ENCODE measurements at places on chromosomes 3 and 15.
A peak's percentile ranks its signal among the peaks of the same experiment; 100 is the strongest.

DNA sequence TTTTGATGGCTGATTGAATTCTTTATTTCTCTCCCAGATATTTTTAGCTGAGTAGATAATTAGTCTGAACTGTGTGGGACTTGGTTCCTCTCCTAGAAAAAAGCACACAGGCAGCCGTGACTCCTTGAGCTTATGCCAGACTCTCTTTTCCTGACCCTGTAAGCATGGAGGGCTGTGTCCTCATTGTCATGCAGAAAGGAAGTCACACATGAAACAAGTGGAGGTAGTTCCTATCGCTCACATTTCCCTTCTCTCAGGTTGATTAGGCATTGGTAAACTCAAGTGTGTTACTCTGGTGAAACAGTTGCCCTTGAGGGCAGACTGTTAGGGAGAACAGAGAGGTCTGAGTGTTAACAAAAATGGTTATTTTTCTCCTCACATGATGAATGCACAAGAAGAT is 6.3 kb upstream of the RTP4 start:
- no peak for DNase-seq

GRCh38 chr3:78645628-78646310 is 1122.0 kb downstream of the ROBO1 start:
- peak; percentile 71 for DNase-seq

GRCh38 chr3:55688154-55688553 is 201.0 kb upstream of the WNT5A start:
- DNase-seq: no peak

- DNase-seq: no peak
Measured at GRCh38 chr15:47796830-47797229, 79.5 kb downstream of the SEMA6D start.

GRCh38 chr3:189664311-189664710 is 33.1 kb downstream of the TP63 start:
- peak; percentile 91 for DNase-seq

DNA sequence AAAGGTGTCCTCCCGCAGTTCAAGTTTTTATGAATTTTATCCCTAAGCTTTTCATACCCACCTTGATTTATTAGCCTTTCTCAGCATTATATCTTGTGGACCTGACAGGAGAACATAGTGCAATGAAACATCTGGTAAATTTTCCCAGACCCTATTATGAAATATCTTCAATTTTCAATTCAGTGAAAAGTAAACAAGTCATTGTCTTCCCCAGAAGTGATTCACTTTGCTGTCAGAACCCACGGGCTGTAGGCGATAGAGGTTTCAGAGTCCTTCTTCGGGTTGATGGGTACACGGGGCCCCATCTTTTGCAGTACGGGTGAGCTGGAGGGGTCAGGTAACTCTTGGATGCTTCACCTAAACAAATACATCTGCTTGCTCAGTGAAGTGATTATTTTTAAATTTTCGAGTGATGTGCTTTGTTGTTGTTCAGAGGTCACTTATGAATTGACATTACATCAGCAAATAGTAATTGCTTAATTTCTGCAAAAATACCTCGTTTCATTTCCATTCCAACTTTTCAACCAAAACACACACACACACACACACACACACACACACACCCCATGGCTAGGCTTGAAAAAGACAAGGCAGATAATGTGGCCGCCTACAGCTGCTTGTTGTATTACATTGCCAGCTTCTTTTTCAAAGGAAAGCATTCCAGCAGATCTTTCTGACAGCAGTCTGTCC is 102.9 kb downstream of the SEMA6D start:
- peak; percentile 51 for DNase-seq

DNA sequence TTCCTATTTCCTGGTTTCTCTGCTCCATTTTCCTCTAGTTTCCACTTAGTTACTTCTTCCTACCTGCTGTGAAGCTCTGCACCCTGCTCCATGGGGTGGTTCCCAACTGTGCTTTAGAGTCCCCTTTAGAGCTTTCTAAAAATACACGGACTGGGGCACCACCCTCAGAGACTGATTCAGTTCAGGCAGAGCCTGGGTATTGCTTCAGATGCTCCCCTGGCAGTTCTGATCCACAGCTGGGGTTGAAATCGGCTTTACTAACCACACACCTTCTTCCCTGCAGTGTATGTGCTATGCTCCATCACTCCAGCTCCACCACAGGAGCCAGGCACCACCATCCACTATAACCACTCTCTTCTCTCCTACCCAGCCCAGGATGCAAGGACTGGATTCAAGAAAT is 12.6 kb downstream of the ANP32A start:
- DNase-seq: no peak

DNA sequence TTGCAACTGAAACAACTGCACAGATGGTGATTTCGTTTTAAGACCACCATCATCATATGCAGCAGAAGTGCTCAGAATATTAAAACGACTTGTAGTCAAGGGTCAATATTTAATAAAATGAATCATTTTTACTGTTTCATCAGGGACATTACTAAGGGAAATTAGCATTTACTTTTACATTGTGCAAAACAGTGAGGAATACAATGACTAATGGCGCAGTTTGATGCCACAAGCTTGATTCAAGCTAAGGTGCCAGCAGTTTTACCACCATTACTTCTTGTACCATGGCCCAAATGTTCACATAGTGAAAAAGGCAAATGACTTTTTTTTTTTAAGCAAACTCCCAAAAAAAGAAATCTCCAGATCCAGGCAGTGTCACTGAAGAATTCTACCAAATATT is 277.4 kb upstream of the CHRNA7 start:
- no peak for DNase-seq

GRCh38 chr3:197229836-197230235 is 68.6 kb downstream of the DLG1 start:
- DNase-seq: no peak

GRCh38 chr3:146170591-146170990 is 9.6 kb upstream of the PLOD2 start:
- no peak for DNase-seq

- DNase-seq: no peak
Measured at GRCh38 chr3:152192050-152192449, 76.7 kb upstream of the MBNL1 start.

GRCh38 chr3:30811151-30811795 is 83.2 kb downstream of the GADL1 start:
- DNase-seq: no peak

DNA sequence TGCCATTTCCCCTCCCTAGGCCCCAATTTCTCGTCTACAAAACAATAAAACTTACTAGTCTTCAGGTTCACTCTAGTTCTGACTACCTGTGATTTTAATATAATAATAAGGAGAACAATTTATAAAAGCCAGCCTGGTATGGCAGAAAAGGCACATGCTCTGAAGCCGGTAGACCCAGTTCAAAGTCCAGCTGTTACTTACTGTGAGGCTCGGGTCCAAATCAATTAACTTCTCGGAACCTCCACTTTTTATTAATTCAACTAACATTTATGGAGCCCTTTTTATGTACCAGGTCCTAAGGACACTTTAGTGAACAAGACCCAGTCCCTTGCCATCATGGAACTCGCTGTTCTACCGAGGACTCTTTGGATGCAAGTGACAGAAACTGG is 53.8 kb upstream of the SMAD3 start:
- DNase-seq: no peak
